Activated CD8-positive, alpha-beta T cell treated with anti-CD3 and anti-CD28 coated beads for 36 hours (primary cell): ENCODE measurements at places on chromosomes 4 and X.
A peak's percentile ranks its signal among the peaks of the same experiment; 100 is the strongest.

DNA sequence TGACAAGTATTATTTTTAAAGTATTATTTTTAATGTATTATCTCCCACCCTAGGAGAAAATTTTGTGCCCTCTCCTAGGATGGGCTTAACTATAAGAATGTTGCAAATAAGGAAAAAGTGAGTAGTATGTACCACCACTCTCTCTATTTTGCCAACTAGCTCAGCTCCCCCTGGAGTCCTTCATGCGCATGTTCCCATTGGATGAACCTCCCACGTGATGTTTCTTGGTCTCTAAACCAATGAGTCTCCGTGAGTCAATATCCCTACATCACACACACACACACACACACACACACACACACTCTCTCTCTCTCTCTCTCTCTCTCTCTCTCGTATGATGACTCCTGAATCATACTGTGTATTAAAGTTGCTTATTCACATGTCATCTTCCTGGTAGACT is 129.7 kb upstream of the ZFP42 start:
- no peak for DNase-seq

DNA sequence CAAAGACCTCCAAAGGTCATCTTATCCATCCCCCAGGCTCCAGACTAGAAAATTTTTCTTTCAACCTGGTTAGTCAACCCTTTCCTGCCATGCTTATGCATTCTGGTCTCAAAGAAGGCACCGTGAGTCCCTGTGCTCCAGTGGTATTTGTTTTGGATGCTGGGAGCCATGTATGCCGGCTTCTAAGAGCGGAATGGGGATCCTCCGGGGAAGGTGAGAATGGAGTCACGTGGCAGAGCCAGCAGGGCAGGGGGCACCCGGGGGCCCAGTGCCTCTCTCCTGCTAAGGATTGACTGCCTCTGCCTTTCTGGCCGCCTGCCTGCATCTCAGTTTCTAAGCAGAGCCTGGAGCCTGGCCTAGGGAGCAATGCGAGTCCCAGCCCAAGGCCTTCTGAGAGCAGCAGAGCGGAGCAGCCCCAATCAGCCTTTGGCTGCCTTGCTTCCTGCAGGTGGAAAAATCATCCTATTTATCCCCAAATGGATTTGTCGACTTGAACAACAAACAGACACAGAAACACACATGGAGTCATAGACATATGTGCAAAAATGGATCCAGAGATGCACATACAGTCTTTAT is 141.0 kb downstream of the PJA1 start:
- no peak for DNase-seq

DNA sequence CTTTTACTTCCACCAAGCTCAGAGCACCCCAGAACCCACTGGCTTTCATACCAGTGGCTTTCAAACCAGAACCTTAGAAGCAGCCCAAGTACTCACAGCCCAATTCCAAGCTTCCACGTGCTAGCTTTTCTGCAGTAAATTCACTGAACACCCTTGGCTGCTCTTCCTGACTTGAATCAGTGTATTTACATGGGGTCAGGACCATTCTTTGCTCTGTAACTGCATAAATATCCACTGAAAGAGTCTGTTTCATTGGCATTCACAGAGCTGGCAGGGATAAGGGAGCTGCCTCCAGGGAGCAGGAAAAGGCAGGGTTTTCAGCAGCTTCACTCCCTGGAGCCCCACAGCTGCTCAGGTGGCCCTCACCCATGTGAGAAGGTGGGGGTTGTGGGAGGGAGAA is 43.8 kb downstream of the RAI2 start:
- no peak for DNase-seq

- no peak for DNase-seq
Observed at GRCh38 chr4:160716551-160716950, 1447.2 kb downstream of the FSTL5 start.

GRCh38 chr4:53863736-53864365 is 200.6 kb downstream of the CHIC2 start:
- DNase-seq = no peak

DNA sequence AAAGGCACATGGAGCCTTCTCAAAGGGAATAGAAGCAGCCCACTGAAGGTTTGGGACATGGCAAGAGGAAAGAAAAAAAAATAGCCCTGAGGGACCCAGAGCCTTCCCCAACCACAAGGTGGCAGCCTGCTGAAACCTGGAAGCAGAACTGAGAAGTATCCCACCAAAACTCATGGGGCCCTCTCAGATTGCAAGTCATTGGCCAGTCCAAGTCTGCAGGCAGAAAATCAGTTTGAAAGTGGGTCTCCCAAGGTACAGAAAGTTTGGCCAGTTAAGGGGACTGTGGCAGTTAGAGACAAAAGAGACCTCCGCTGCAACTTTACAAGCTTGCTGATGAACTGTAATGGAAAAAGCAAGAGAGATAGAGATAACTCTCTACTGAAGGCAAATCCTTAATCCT is 155.8 kb downstream of the ANTXR2 start:
- peak; percentile 78 for DNase-seq

DNA sequence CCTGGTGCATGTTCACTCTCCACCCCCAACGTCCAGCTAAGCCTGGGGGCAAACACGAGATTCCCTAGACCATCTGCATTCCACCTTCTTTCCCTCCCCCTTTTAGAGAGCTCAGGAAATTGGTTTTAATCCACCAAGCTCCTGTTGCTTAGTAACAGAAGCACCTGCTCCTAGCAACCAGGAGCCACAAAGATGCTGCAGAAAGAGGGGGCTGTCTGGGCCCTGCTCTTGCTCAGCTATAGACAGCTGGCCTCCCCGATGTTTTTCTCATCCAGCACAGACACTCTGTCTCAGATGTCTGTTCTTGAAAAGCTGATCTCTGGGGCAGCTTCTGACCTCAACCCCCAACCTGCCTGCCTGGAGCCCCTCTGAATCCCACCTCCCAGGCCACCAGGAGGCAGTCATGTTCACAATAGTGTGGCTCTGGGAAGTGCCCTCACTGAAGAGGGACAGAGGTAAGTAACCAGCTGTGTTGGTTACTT is 71.5 kb downstream of the SLC16A2 start:
- DNase-seq = peak; percentile 43

DNA sequence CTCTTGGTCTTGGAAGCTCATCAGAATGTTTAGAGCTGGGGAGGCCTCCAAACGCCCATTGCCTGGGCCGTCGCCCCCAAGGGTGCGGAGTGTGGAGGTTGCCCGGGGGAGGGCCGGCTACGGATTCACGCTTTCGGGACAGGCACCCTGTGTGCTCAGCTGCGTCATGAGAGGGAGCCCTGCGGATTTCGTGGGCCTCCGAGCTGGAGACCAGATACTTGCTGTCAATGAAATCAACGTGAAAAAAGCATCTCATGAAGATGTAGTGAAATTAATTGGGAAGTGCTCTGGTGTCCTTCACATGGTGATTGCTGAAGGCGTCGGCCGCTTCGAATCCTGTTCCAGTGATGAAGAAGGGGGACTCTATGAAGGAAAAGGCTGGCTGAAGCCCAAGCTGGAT is 23.3 kb downstream of the RGS12 start:
- DNase-seq = no peak

DNA sequence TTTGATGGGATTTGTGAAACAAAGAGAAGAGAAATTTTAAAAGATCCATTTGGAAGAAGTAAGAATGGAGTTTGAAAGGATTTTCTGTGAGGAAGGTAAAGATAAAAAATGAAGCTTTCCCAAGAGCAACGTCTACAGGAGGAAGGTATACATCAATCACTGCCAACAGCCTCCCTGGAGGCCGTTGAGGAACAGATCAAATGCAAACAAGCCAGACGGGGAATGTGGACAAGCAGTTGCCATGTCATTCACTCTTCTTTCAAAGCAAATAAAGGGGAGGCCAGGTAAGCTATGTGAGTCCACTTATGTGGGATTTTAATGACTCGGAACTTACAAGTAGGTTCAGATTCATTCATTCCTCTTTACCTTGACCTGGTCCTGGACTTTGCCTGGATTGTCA is 1020.5 kb upstream of the AGA start:
- no peak for DNase-seq

DNA sequence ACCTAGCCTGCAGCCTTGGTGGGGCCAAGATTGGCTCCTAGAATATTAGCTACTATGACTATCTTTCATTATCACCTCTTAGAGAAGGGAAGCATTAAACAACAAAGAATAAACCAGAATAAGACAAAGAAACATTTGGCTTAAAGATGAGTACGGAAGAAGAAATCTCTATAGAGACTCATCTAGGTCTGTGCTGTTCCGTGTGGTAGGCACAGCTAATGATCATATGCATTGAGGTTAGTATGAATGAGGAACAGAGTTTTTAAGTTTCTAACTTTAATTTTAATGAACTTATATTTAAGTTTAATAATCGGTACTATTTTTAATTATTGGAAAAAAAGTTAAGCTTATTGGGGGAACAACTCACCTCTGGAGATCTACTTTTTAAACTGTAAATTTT is 24.6 kb downstream of the ARHGAP24 start:
- DNase-seq = no peak

- DNase-seq = no peak
Observed at GRCh38 chr4:22391551-22391950, 124.3 kb downstream of the ADGRA3 start.

- DNase-seq = no peak
Observed at GRCh38 chr4:101191302-101192098, 155.8 kb downstream of the PPP3CA start.

- DNase-seq = no peak
Observed at GRCh38 chrX:30864383-30864785, 24.7 kb downstream of the TAB3 start.

DNA sequence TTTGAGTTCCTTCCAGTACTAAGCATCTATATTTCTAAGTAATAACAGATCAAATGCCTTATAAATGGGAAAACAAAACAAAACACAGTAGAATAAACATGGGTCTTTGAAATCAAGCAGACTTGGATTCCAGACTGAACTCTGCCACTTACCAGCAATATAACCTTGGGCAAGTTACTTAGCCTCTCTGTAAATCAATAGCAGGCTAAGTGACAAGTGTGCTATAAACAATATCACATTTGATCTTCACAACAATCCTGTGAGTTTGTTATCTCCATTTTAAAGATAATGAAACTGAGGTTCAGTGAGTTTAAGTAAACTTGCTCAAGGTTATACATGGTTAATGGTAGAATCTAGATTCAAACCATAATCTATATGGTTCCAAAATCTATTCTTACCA is 165.8 kb downstream of the GPC3 start:
- no peak for DNase-seq

GRCh38 chr4:182913621-182914020 is 3.6 kb downstream of the DCTD start:
- no peak for DNase-seq

DNA sequence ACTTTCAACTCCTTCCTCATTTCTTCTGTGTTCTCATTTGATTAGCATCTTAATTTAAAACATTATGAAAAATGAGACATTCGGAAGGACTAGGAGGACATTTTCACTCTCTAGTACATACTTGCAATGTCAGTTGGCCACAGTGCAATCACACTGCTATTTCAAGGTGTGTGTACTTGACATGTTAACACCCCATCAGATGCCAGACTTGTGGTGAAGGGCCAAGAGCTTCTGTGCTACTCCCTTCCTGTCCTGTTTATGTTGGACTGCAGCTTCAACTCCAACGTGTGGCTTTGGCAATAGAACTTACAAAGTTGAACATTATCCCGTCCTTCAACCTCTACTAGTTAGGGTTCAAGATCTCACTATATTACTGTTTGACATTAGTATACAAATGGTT is 221.0 kb downstream of the PALLD start:
- no peak for DNase-seq

DNA sequence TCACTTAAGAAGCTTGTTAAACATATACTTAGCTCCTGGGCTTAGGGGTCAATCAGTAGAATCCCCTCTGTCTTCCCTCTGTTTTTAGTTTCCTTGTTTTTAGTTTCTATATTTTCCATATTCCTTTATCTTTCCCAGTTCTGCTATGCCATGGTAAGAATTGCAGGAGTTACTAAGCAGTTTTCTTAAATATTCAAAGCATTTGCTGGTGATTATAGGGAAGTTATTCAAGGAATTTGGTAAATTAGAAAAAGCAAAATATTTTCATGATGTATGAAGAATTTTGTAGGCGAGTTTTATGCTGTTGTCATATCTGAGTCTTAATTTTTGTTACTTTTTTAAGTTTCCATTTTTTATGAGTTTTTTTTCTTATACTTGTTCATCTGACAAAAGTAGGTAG is 91.6 kb upstream of the NUDT6 start:
- no peak for DNase-seq

DNA sequence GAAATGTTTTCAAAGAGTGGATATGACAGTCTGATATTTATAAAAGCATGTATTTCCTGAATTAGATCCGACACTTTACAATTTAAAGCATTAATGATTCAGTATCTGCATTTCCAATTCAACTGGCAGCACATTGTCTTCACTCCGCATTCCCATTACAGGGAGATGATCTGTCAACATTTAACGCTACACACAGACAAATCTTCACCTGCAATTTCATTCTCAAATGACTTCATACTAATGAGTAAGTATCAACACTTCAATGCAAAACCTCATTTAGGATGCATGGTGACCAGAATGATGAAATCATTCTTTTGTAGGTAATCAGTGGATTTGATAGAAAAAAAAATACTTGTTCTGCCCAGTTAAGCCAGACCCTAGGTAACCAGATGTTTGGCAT is 749.6 kb downstream of the CENPC start:
- DNase-seq = no peak

GRCh38 chrX:2391869-2392606 is 108.7 kb downstream of the DHRSX start:
- DNase-seq = no peak

DNA sequence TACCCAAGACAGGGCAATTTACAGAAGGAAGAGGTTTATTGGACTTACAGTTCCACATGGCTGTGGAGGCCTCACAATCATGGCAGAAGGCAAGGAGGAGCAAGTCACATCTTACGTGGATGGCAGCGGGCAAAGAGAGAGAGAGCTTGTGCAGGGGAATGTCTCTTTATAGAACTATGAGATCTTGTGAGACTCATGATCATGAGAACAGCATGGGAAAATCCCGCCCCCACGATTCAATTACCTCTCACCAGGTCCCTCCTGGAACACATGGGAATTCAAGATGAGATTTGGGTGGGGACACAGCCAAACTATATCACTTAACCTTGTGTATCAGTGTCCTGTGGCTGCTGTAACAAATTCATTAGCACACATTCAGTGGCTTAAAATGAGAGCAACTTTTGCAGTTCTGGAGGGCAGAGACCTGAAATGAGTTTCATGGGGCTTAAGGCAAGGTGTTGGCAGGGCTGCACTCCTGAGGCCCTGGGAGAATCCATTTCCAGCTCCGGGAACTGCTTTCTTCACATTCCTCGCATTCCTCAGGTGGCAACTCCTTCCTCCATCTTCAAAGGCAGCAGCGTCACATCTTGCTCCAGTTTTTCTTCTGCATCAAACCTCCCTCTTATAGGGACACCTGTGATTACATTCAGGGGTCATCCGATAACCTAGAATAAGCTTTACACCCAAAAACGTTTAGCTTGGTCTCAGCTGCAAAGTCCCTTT is 22.3 kb upstream of the NSG1 start:
- DNase-seq = no peak

GRCh38 chr4:2104556-2105345 is 45.6 kb downstream of the NAT8L start:
- DNase-seq = no peak
